Prostate gland (tissue), 2 donors: ENCODE measurements at places on chromosomes 2 and 18.

DNA sequence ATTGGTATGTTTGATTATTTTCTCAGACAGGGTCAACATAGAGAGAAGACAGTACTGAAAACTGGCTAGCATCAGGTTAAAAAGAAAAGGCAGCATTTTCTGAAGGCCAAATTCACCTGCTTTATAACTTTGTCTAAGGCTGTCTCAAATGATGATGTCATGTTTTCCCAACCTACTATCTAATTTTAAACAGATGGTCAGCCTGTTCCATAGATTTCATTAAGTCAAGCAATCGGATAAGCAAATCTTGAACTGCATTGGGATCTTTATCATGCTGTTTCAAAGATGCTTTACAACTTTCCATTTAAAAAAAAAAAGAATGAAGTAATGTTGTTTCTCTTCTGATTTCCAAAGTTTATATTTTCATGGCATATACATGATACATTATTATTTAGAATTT lies 56.3 kb upstream of the SPOPL start:
- DNase-seq, result no peak

DNA sequence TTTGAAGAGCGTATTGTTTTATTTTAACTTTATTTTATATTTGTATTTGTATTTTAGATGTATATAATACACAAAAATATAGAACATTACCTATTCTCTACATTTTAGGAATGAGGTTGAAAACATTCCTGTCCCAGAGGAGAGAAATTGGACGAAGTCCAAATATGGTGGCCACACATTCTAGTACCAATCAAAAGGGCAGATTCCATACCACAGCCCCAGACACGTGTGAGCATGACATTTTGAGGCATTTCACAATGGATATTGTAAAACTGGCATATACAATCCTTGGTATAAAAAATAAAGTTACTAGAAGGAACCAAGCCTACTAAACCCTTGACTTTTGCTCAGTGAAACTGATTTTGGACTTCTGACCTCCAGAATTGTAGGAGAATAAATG lies 50.6 kb downstream of the C2orf76 start:
- no peak for DNase-seq

GRCh38 chr2:60476206-60476954 lies 77.1 kb downstream of the BCL11A start:
- DNase-seq, result no peak

- no peak for DNase-seq
Observed at GRCh38 chr2:113060396-113060795, 1.4 kb downstream of the IL36RN start.

- no peak for DNase-seq
Observed at GRCh38 chr2:72316774-72317173, 169.1 kb upstream of the CYP26B1 start.

DNA sequence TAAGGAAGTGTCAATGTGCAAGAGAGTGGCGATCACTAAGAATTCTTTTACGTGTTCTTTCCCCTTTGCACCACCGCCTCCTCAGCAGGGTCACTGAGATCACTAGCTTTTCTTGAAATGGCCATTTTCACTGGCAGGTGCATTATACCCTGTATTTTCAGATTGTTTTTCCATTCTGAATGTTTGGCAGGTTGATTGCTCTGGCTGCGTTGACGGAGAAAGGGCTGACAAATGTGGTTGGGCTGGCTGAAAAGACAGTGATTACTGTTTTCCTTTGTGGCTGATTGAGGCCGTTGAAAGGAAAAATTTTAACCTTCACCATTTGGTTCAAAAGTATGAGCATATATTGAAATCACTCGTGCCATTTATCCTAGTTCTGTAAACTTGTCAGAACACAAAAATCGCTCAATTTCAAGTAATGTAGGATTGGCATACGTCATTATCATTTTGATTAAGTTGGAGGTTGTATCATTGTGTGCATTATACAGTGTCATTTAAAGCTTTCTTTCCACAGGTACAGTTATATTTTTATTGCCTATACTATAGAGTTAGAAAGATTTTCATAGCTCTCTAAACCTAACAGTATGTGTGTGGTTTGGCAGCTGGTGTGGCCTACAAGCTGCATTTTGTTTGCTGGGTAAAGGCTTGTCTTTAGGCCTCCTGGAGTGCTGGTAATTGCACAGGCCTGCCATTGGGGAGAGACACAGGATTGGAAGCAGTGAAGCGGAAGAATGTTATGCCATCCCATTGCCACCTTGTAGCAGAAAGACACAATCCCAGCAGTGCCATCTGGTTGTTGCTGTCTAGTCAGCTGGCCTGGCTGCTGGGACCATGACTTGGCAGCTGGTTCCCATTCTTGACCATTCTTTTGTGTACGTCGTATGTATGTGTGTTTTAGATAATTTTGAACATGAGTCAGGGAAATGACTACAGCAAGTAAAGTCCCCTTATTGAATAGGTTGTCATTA lies 36.7 kb downstream of the DYNC1I2 start:
- no peak for DNase-seq

DNA sequence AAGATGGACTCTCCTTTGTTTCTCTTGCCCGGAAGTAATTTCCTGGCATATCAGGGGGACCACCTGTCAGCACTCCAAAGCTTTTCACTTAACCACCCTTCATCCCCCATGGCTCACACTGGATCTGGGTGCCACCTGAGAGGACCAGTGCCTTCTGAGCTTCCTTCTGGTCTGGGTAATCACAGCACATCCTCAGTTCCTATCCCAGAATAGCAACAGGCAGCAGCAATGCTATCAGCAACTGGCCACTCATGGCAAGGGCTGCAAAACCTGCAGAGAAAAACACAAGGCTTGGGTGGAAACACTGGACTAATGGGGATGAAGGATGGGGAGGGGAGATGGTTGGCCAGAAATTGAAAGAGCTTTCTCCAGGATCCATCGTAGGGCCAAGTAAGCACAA lies 59.9 kb upstream of the STPG4 start:
- no peak for DNase-seq

- DNase-seq, result no peak
Observed at GRCh38 chr18:484749-485464, 15.6 kb downstream of the COLEC12 start.

GRCh38 chr2:96024336-96025193 lies 10.2 kb downstream of the GPAT2 start:
- DNase-seq, result no peak

GRCh38 chr2:8266563-8266962 lies 415.3 kb upstream of the ID2 start:
- DNase-seq, result no peak

GRCh38 chr2:15348636-15349035 lies 212.5 kb downstream of the NBAS start:
- DNase-seq, result no peak
